CD4-positive, alpha-beta T cell treated with Interleukin-4 for 1 hour (primary cell): ENCODE measurements at places on chromosomes 3 and 15.

GRCh38 chr15:66679657-66680108 lies 22.4 kb upstream of the SMAD6 start:
- no peak for DNase-seq

- DNase-seq: no peak
These were observed 145.3 kb upstream of the DPH6 start for GRCh38 chr15:35691173-35691761.

DNA sequence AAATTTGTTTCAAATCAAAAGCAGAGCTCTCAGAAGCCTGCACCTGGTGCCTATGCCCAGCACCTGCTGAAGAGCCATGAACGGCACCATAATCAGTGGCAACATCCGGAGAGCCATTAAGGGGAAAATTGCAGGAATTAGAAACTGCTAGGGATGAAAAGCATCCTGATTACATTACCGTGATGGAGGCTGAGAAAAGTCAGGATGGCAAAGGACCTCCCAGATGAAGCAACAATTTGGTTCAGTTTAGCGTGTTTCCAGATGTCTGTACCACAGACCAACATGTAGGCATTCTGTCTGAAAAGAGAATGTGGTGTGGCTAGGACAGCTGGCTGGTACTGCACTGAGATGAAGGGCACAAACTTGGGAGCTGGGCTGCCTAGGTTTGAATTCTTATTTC lies 106.1 kb downstream of the EOMES start:
- DNase-seq: no peak

DNA sequence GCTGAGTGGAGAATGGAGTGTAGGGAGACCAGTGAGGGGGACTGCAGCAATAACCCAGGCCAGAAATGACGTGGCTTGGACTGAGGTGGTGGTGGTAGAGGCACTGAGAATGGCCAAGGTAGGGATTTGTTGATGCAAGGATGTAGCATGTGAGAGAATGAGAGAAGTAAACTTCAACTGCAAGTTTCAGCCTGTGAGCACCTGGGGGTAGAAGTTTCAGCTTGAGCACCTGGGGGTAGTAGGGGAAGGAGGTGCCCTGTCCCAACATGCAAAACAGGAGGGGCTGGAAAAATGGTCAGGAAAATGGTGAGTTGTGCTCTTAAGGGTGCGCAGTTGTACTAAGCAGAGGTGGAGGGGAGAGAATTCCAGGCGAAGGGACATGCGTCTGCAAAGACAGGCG lies 31.0 kb downstream of the IL16 start:
- no peak for DNase-seq

- DNase-seq: no peak
These were observed 58.8 kb downstream of the ASB7 start for GRCh38 chr15:100661156-100661555.

- DNase-seq: no peak
These were observed 6.2 kb downstream of the ZIC4 start for GRCh38 chr3:147400111-147400510.

DNA sequence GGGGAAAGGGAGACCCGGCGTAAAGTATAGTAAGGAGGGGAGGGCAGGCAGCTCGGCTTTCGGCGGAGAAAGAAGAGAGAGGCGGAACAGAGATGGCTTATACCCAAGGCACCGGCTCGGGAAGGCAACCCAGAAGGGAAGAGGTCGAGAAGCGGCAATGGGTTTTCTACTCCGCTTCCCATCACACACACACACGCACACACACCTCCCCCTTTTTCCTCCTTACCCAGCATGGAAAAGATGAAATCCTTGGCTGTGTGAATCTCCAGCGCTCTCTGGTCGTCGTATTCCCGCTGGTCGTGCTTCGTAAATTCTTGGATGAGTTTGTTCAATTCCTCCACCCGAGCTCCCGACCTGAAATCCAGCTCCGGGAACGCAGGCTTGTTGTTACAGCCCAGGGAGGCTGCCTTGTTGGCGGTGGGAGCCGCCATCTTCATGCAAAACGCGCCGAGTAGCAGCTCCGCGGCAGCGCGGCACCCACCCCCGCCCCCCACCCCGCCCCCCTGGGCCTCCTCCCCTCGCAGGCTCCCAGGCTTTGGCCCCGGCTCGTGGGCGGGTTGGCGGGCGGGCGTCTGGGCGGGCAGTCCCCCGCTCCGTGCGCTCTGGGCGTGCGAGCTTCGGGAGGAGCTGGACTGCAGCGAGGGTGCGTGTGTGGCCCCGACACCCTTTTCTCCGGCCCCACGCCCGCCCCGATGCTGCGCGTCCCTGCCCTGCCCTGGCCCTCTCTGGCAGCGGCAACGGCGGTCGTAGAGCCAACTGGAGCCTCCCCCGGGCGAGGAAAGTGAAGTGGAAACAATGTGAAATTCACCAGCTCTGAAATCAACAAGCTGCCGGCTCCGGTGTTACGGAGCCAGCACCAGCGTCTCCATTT lies at the start of gene MB21D2:
TSS of gene MB21D2 (minus strand) at position 453 of the 871 bp plus-strand sequence. CDS start at position 437, 16 bp downstream.
- DNase-seq: peak; percentile 36

GRCh38 chr3:182609575-182610156 lies 183.6 kb upstream of the ATP11B start:
- DNase-seq: no peak

DNA sequence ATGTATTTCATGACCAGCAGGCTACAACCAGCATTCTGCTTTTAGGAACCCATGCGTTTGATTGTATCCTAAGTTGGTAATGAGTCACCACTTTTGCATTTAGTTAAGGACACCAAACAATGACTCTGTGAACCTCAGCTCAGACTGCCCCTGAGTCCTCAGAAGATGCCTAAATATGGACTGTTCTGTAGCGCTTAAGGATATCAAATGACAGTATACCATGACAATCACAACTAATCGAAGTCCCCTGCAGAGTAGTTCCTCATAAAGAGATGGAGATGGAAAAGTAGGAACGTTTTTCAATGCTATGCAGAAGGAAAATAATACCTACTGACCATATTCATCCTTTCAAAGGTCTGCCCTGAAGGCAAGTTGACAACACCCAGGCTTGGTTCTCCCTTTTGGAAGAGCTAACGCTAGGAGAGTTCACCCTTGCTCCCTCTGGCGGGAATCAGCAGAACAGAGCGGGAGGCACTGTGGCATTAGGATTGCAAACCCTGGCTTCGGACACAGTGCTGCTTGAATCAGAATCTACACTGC lies 508.6 kb downstream of the FHIT start:
- DNase-seq: no peak

DNA sequence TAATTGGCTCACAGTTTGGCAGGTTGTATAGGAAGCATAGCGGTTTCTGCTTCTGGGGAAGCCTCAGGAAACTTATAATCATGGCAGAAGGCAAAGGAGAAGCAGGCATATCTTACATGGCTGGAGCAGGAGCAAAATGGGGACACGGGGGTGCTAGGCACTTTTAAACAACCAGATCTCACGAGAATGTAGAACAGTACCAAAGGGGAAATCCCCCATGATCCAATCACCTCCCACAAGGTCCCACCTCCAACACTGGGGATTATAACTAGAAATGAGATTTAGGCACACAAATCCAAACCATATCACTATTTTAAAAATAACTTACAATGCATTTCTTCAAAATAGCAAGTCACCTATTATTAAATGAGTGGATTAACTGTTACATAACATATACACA lies 47.1 kb upstream of the ANKRD28 start:
- no peak for DNase-seq

DNA sequence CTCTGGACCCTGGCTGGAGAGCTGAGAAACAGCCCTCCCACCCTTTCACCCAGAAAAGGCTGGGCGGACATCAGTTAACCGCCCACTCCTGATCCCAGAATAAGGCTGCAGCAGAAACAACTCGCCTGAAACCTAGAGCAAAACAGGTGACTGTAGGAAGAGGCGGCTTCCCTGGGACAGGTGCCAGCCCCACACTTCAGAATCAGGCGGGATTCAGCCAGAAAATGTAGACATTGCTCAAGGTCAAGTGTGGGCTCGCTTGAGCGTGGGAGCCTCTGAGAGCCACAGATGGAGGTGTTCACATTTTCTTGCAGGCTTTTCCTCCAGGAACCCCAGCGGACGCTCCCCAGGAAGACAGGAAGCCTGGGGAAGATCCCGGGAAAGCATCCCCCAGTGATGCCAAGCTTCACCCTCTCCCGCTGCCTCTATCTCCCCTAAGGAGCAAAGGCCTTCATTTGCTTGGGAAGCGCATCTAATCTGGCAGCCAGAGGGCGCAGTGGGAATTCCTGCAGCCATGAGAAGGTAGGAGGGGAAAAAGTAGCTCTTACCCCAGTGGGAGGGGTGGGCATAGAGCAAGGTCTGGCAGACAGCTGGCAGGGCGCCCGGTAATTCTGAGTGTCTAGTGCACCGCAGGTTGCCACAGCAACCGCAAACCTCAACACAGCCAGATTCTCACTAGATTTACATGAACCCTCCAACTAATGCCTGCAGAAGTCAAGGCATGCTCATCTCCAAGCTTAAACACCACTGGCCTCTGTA lies 77.7 kb downstream of the OCA2 start:
- DNase-seq: no peak

DNA sequence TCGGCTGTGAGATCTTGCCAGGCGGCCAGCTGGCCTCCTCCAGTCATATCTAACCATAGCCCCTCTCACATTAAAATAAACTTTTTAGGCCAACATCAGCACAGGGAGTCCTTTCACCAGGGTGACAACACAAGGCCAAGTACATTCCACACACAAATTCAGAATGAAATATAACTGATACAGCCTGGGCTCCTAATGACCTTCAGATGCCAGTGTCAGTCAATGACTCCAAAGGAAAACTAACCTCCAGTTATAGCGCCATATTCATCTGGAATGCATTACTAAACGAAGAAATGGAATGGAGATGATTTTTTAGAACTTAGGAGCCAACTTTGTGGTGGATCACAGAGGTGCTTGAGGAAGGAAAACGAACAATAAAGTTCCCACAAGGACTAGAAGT lies 205.4 kb downstream of the GREM1 start:
- DNase-seq: no peak

GRCh38 chr3:174862101-174862500 lies 3.0 kb downstream of the NAALADL2 start:
- DNase-seq: no peak

DNA sequence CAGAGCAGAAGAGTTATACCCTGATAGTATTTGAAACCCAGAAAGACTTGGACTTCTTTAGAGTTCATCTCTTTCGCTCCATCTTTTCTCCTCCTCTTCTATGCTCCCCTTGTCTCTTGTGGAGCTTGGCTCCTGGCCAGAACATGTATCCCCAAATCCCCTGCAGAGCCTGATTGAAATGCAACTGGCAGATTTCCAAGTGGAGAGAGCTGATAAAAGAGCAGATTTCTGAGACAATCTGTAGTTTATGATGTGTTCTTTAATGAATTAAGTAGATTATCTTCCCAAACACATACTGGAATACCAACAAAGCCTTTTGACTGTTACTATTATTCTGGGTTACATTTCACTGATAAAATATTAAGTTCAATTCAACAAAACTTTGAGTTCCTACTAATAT lies 33.4 kb downstream of the UNC13C start:
- DNase-seq: no peak

- DNase-seq: no peak
These were observed 728 bp downstream of the TRANK1 start for GRCh38 chr3:36944012-36944640.

DNA sequence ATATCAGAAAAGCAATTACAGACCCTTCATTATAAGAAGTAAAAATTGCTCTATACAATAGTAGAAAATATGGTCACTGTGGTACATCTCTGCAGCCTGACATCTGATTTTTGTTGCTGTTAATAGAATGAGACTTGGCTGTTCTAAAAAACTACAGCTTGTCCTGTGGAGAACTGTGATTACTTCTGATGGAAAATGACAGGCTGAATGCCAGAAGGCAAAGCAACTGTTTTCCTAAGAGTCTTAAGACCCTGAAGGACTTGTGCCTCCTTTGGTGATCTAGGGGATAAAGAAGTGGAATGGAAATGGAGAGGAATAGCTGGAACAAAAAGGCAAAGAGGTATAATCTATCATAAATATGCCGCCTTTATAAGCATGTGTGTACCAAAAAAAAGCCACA lies 314.8 kb downstream of the BCHE start:
- no peak for DNase-seq

GRCh38 chr15:87082581-87082980 lies 1002.9 kb downstream of the AGBL1 start:
- DNase-seq: no peak

GRCh38 chr15:63054281-63054683 lies 11.7 kb downstream of the TPM1 start:
- no peak for DNase-seq

GRCh38 chr3:108250626-108251025 lies 28.4 kb upstream of the IFT57 start:
- DNase-seq: no peak

- DNase-seq: no peak
These were observed 217.5 kb downstream of the CHL1 start for GRCh38 chr3:414063-414462.

- DNase-seq: no peak
These were observed 271.9 kb upstream of the GADL1 start for GRCh38 chr3:31166249-31166885.

GRCh38 chr3:5310509-5310908 lies 123.0 kb downstream of the EDEM1 start:
- no peak for DNase-seq

GRCh38 chr15:27928386-27928785 lies 170.7 kb downstream of the OCA2 start:
- no peak for DNase-seq

DNA sequence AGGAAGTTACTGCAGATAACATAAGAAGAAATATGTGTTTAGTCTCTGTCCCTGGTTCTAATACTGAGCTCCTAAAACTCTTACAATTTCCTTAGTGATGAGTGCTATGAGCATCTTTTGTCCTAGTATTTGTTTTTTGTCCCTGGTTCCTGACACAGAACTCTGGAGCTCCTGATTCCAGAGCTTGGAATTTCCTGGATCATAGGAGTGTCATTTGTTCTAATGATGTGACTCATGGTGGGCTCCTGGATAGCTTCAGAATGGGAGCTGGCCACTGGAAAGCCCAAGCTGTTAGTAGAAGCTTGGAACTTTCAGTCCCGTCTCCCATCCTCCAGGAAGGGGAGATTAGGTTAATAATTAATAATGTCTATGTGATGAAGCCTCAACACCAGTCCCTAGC lies 98.2 kb downstream of the CNTN6 start:
- no peak for DNase-seq

- DNase-seq: no peak
These were observed 109.6 kb upstream of the TMCO5A start for GRCh38 chr15:37824717-37825382.

DNA sequence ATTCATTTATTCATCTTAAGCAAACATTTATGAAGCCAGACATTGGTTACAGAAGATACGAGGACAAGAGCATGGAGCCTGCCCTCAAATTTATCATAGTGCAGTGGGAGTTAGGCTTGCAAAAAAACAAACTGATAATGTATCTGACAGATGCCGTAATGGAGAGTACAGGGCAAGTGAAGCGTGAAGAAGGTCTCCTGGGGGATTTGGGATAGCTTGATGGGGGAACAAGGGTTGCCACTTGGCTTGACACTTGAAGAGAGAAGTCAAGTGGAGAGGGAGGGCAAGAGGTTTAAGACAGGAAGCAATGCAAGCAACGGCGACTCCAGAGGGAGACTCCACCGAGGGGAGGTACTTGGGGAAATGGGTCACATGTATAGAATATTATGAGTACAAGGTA lies 129.3 kb downstream of the SSR3 start:
- no peak for DNase-seq

GRCh38 chr15:67820122-67820991 lies 5.0 kb upstream of the SKOR1 start:
- DNase-seq: no peak

- DNase-seq: no peak
These were observed 26.7 kb upstream of the MCF2L2 start for GRCh38 chr3:183455089-183455488.

- DNase-seq: no peak
These were observed 76.5 kb upstream of the ARHGEF26 start for GRCh38 chr3:154044671-154045070.
